Hindlimb muscle (tissue), 1 donor: ENCODE measurements at places on chromosomes 12 and 14.

DNA sequence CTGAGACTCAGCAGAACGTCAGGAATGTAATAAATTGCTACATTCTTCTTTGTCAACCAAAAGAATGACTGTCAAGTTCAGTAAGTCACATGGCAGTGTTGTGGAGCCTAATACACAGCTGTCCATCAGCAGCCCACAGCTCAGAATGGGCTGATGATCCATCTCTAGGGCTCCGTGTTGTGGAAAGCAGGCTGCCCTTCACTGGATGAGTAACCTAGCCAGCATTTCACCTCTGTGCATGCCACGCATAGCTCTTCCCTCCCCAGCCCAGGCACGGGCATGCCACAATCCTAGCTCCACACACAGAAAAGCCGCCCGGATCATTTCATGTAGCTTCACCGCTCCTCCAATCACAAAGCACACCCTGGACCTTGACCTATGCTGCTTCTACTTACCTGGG is 878.0 kb upstream of the TMEM132C start:
- DNase-seq = no peak

- no peak for DNase-seq
Measured at GRCh38 chr12:2297004-2297403, 244.2 kb downstream of the CACNA1C start.

GRCh38 chr12:102439426-102440405 is 40.6 kb downstream of the IGF1 start:
- peak; percentile 40 for DNase-seq

- peak; percentile 90 for DNase-seq
Measured at GRCh38 chr12:76084863-76085519, 506 bp upstream of the NAP1L1 start.

GRCh38 chr12:53145383-53146260 is 34.9 kb upstream of the ZNF740 start:
- DNase-seq = no peak

GRCh38 chr12:6614513-6615172 is 7.5 kb upstream of the CHD4 start:
- no peak for DNase-seq

DNA sequence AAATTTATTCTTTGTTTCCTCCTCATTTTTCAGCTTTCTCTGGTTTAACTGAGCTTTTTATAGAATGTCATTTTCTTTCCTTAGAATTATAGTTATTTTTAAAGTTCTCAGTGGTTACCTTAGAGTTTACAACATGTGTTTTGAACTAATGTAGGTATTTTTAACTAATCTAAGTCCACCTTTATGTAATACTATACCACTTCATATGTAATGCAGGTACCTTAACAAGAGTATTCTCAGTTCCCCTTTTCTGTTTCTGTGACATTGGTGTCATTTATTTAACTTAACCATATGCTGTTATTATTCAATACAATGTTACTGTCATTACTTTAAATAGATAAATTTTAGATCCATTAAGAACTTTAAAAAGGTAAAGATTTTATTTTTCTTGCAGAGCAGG is 30.3 kb upstream of the KCNC2 start:
- DNase-seq = no peak

DNA sequence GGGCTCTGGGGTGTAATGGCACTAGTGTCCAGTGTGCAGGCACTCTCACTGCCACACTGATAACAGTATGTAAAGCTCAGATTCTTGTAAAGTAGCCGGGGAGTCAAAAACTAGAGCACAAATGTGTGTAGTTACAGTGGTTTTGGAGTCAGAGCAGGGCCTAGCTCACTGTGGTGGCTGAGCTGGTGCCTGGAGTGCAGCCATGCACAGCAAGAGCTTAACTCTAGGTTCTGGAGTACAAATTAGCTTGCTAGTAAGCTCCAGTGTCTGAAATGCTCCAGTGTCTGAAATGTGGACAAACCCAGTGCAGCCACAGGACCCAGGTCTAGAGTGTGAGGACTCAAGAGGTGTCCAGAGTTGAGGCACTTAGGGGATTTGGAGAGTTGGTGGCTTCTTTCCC is 149.2 kb downstream of the MSRB3 start:
- no peak for DNase-seq

DNA sequence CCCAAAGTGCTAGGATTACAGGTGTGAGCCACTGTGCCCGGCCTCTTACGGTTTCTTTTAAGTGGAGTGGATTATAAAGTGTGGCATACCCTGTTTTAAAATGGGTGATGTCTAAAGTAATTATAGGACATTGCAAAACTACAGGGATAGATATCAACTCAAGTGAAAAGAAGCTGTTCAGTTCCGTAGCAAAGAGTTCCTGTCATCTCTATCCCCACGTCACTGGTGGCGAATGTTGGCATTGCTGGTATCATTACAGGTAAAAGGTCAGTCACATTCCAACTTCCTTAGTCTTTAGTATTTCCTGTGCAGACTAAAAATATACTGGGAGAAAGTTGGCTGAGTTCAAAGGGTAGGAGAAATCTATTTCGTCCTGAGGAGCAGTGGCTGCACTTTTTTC is 95.6 kb upstream of the SLC38A2 start:
- DNase-seq = no peak

GRCh38 chr12:14930299-14930698 is 8.0 kb downstream of the ERP27 start:
- DNase-seq = no peak

DNA sequence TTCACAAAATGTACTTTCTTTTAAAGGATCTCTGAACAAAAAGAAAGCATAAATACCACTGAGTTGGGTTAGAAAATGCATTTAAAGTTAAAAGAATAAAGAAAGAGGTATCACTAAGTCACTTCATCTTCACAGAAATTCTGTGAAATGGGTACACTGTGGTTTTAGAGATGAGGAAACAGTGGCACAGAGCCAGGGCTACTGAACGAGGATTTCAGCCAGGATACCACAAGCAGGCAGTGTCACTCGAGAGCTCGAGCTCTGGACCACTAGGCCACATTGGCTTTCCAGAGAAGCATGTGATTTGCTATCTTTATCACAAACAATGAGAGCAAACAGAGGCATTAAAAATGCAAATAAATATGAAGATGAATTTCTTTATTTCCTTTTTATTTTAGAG is 51.0 kb downstream of the WDHD1 start:
- DNase-seq = no peak

DNA sequence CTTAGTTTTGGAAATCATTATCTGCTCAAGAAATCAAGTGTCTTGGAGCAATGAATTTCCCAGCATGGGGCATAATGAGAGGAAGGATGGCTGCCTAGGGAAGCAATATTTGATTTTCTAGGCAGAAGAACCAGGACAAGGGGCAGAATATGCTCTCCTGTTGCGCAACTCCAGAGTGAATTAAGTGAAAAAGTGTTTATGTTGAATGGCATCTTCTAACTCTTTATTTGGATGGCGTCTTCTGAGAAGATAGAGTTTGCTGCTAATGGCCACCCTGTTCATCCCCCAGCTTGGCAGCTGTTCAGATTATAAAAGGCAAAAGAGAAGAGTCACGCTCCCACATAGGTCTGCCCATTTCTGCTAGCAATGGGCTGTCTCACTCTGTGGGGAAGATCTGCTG is 1278.1 kb downstream of the AACS start:
- DNase-seq = no peak

GRCh38 chr12:113472191-113473121 is 785 bp upstream of the LHX5 start:
- no peak for DNase-seq

DNA sequence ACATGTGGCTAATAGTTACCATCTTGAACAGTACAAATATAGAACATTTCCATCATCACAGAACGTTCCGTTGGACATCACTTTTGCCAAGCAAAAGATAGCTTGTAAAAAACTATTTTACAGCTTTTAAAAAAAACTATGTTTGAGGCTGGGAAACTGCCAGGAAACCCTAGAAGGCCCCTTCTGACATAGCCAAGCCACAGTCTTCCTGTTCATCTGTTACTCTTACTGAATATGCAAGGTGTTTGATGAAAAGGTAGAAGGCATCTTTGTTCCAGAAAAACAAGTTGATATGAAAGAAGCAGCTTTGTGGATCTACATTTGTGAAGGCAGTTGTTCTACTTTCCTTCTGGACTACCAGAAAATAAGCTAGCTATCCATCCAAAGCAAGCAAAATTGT is 23.6 kb upstream of the WNK1 start:
- DNase-seq = no peak

DNA sequence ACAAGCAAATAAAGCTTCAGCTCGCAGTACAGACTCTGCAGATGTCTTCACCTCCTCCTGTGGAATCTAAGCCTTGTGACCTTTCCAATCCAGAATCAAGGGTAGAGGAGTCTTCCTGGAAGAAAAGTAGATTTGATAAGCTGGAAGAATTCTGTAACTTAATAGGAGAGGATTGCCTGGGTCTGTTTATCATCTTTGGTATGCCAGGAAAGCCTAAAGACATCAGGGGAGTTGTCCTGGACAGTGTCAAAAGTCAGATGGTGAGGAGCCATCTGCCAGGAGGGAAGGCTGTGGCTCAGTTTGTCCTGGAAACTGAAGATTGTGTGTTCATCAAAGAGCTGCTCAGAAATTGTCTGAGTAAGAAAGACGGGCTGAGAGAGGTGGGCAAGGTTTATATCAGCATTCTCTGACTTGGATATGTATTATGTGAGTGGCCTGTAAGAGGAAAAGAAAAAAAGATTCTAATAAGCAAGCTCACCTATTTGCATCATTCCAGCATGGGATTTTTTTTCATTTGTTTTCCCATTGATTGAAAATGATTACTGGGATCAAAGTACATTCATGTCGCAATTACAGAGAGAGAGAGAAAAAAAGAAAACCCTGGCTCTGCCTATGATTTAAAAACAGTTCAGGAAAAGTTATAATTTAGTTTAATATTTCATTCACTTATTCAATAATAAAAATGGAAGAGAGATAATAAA is 767 bp downstream of the REP15 start:
- DNase-seq = no peak

- no peak for DNase-seq
Measured at GRCh38 chr12:51390891-51391282, 319 bp downstream of the GALNT6 start.

GRCh38 chr12:51217133-51217967 is 512 bp downstream of the POU6F1 start:
- peak; percentile 32 for DNase-seq

DNA sequence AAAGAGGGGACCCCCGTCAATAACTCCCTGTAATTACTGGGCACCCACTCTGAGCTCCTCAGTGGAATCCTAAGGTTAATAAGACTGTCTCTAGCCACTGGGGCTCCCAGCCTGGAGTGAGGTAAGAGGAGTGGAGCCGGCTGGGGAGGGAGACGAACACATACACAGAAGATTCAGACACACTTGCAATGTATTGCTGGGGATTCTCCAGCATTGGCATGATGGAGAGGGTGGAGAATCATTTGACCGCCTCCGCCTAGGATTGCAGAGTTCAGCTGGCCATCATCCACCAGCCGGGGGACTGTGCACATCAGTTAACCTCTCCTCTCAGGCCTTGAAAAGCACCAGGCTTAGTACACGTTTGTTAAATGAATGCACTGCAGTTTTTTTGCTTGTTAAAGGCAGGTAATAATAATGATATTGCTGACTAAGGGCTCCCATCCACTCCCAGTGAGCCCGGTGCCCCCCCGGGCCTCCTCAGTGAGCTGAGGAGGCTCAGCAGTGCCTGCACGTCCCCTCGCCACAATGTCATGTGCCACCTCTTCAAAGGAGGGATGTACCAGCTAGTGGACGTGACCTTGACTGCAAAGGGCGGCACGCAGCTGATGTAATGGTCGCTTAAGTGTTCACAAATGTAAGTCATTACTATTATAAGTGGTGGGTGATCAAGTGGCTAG is 20.3 kb upstream of the FAIM2 start:
- no peak for DNase-seq

DNA sequence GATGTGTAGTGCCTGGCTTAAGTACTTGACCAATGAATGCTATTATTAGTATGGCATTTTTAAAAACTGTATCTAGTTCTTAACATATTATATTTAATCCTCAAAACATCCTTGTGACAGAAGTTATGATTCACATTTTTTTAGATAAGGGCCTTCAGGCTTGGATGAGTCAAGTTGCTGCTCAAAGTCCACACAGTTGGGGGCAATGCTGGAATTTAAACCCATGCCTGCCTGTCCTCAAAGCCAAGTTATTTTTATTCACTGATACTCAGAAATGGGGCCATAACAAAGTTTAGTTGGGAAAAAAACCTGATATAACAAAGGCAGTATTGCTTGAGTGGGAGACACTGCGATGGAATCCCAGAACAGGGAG is 50.6 kb downstream of the RFX4 start:
- DNase-seq = no peak

DNA sequence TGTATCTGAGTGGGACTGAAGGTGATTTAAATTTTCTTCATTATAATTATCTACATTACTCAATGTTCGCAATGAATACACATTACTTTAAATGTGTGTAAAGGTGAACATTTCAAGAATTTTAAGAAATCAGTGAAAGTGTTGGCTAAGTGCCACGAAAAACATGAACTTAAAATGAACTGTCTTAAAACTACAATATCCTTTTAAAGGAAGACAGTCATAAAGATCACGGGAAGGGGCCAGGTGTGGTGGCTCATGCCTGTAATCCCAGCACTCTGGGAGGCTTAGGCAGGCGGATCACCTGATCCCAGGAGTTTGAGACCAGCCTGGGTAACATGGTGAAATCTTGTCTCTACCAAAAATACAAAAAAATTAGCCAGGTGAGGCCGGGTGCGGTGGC is 11.2 kb downstream of the MOK start:
- DNase-seq = no peak
